ENCODE measurements at places on chromosomes 4 and X.

- DNase-seq, result no peak
Observed at GRCh38 chrX:153336121-153336894, 2.4 kb downstream of the ZNF275 start.

DNA sequence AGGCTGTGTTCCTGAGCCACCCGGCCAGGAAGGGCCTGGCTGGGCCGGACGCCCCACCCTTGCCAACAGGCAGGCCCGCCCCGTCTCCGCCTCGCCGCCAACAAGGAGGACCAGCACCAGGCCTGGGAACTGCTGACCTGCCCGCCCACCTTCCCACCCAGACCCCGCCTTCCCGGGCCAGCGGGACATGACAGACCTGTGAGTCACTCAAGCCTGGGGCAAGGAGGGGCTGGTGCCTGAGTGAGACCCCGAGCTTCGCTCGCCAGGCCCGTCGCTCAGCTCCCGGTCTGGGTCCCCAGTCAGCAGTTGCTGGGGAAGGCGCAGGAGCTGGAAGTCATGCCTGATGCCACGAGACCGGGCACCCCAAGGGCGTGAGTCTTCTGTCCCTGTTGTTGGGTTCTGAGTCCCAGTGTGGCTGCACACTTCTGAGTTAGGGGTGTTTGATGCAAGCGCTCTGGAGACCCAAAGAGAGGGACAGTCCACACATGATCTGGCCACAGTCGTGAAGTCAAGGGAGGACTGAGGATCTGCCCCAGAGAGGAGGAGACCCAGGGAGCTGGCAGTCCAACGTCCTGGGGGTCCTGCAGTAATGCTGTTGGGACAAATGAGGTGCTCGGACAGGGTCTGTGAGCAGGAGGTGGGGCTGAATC, at the start of gene DNASE1L1:
Gene DNASE1L1 (minus strand): TSS at position 33 of the 650 bp plus-strand sequence. CDS start 3,686 bp downstream, outside the sequence.
- DNase-seq, result no peak

- DNase-seq, result no peak
Observed at GRCh38 chr4:107060388-107060787, 24.3 kb upstream of the DKK2 start.

- DNase-seq, result no peak
Observed at GRCh38 chr4:20376070-20376469, 124.4 kb downstream of the SLIT2 start.

- DNase-seq, result no peak
Observed at GRCh38 chr4:138775890-138776289, 239.7 kb upstream of the NOCT start.

GRCh38 chr4:124432500-124432899, 280.0 kb downstream of the ANKRD50 start:
- no peak for DNase-seq

DNA sequence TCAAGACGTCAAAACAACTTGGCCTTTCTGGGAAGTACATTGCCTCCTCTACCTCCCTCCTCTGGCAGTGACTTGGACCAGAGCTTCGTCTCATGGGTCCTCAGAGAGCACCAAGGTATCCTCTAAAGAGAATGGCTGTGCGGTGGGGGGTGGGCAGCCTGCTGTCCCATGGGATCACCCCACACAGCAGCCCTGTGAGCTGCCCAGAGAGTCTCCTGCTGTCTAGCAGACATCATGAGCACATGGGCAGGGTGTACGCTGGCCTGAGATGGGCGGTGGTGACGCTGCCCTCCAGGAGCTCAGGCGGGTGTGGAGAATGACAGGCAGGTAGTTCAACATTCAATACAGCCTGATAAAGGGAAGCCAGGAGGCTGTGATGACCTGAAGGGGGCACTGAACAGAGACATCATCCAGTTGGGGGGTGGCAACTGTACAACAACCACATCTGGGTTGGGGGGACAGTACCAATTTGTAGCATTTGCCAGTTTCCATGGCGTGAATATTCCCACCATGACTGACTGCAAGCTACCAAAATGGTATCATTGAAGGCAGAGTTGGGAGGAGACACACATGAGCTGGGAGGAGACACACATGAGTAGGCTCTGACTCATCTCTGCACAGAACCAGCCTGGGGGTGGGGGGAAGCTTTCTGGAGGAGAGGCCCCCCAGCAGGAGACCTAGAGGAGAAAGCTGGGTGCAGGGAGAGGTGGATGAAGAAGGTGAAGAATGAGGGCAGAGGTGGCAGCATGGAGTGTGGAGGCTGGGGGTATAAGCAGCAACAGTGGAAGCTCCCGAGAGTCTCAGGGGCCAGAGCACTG, 35.9 kb downstream of the C4orf50 start:
- no peak for DNase-seq

GRCh38 chr4:57040510-57040909, 61.8 kb downstream of the POLR2B start:
- DNase-seq, result no peak

- DNase-seq, result no peak
Observed at GRCh38 chrX:69151866-69152284, 13.4 kb downstream of the PJA1 start.

DNA sequence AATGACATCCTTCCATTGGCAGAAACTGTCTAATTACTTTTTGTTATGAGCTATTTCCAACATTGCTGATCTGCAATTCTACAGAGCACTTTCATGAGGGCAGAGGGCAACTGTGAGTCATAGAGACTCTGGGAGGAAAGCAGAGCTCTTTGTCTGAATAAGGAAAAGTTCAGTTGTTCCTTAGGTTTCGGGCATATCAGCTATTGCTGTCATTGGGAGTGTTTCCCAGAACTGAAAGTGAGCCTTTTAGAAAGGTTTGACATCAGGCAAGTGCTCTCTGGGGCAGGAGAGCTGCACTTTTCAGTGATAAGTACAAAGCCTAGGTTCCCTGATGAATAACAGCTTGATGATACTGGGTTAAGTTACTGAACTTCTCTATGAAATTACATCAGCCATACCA, 119.2 kb upstream of the EDNRA start:
- DNase-seq, result no peak

DNA sequence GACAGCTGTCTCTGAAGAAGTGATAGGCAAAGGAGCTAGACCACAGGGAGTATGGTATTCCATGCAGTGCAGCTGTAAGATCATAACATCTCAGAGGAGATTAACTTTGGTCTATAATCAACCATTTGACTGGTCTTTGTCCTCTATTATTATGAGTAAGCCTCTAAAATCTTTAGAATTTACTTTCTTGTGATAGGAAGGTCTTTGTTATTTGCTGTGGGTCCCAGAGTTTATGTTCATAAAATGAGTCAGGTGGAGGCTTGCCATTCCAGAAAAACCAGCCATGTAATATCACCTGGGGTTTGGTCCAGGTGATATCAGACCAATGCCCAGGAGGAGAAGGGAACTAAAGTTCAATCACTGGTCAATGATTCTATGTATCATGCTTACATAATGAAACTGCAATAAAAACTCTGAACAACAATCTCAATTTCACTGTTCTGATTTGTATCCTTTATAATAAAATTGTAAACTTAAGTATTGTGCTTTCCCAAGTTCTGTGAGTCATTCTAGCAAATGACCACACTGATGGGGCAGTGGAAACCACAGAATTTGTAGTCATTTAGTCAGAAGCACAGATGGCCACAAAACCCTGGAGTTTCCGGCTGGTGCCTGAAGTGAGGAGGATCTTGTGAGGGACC, 239.6 kb upstream of the TRAM1L1 start:
- DNase-seq, result no peak

GRCh38 chr4:89319756-89320155, 12.2 kb upstream of the GPRIN3 start:
- DNase-seq, result no peak

GRCh38 chr4:168781926-168782325, 228.1 kb downstream of the CBR4 start:
- DNase-seq, result no peak

DNA sequence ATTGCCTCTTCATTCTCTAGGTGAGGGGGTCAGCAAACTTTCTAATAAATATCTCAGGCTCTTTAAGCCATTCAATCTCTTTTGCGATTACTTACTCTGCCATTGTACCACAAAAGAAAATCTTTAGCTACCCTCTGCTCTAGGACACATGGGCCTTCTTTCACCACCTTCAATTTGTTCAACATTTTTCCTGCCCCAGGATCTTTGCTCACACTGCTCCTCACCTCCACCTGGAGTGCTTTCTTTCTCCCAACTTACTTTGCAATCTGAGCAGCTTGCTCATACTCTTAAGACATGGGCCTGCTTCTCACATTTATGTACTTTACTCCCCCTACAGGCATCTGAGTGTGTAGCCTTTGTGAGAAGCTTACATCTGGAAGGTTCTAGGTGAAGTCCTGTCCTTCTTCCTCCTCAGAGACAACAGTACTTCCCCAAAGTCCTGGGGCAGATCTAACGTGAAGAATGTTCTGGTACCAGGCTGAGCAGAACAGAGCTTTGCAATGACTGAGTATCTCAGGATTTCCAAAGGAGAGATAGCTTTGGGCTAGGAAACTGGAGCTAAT, 55.0 kb upstream of the PRDM5 start:
- DNase-seq, result no peak

DNA sequence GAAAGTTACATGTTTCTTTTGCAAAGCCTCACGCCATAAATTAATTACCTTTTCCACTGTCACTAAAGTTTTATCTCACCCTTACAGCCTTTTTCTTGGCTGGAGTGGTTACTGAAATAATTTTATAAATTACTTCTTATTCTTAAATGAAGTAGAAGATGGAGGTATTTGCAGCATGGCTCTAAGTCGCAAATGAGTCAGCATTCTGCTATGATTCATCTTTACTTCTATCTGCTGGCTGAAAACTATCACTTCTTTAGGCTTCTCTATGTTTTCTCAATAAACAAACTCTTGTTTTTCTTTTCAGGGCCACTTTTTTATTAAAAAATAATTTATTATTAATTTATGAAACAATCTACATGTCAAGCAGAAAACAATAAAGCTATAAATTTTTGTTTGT, 210.2 kb upstream of the GYPA start:
- no peak for DNase-seq

DNA sequence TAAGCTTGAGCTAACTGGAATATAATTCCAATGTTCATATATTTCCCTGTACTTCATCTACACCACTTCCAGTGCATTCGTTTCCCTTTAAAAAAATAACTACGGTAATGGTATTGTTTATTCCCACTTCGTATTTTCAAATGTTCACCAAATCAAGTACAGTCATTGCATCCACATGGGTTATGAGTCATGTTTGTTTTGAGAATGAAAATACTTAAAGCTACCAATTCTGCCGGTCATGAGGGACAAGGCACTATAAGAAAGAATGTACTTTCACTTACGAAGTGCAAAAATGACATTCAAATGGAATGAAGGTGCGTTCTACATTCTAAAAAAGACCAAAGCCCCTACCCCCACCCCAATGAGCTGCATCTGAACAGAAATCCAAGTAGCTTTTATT, 174.4 kb upstream of the FGF13 start:
- no peak for DNase-seq

- DNase-seq, result no peak
Observed at GRCh38 chr4:133270021-133270570, 121.0 kb downstream of the PCDH10 start.

DNA sequence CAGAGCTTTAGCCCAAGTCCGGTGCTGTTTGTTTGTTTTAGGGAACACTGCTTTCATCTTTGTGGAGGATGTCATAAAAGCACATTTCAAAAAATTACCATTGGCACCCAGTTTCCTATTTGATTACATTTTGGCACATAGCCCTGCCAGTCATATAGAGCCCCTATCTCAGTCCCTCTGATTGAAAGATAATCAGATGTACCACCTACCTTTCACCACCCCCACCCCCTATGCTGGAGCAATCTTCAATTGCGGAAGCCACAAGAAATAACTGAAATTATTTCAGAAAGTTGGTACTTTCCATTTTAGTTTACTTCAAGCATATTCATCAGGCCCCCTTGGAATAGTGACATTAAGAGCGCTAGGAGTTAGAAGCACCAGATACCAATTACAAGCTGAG, 136.7 kb upstream of the RPL34 start:
- no peak for DNase-seq

- DNase-seq, result no peak
Observed at GRCh38 chr4:2791518-2792395, 1.1 kb upstream of the SH3BP2 start.

GRCh38 chr4:184934961-184935360, 83.3 kb upstream of the HELT start:
- no peak for DNase-seq

- no peak for DNase-seq
Observed at GRCh38 chr4:147477439-147477838, 3.5 kb upstream of the EDNRA start.

GRCh38 chr4:144181391-144181790, 40.9 kb upstream of the GYPA start:
- DNase-seq, result no peak

DNA sequence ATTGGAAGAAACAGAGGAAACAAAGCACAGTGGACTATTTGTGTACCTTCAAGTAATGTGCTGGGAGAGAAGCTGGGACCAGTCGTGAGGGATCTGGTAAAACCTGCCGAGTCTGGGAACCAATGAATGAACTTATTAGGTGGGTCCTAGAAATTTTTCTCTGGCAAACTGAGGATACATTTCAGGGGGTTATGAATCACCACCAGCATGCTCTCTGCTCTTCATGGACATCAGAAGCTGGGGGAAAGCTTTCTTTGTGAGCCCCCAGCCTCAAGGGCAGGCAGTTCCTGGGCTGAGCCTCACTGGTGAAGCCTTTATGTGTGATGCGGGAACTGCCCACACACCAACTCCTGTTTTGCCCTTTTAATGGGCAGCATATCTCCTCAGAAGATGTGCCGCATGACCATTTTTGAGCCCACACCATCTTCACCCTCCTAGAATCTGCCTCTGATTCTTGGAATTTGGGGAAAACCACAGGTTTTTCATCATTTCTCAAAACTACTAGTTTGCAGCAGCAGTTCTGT, 95.4 kb upstream of the ENPP6 start:
- no peak for DNase-seq

GRCh38 chrX:119427024-119427794, 28.1 kb downstream of the SLC25A43 start:
- DNase-seq, result peak; percentile 14

- DNase-seq, result no peak
Observed at GRCh38 chrX:73863268-73863667, 300.3 kb downstream of the CHIC1 start.

- DNase-seq, result no peak
Observed at GRCh38 chrX:37872303-37872655, 24.9 kb upstream of the DYNLT3 start.

Data from anterior cingulate cortex (tissue), 58 donors.